CD4-positive, alpha-beta T cell treated with Interferon alpha-2 for 1 hour (primary cell): ENCODE measurements at places on chromosomes 13 and 19.

GRCh38 chr13:48726711-48727110 lies 73.0 kb downstream of the CYSLTR2 start:
- DNase-seq: no peak

DNA sequence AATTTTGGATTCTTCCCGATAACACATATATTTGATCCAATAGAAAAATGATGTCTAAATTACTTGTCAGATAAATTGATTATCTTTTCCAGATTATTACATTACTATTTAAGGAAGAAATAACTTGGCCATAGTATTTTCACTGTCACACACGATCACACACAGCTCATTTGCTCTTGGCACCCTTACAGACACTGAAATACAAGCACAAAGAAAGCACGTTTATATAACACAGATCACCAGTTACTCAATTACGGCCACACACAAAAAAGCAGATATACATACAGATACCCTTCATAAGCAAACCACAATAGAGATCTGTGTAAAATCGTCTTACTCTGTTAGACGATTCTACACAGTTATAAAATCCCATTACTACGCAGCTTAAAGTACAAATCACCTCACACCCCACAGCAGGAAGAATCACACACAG lies 716 bp upstream of the ZNF420 start:
- no peak for DNase-seq

DNA sequence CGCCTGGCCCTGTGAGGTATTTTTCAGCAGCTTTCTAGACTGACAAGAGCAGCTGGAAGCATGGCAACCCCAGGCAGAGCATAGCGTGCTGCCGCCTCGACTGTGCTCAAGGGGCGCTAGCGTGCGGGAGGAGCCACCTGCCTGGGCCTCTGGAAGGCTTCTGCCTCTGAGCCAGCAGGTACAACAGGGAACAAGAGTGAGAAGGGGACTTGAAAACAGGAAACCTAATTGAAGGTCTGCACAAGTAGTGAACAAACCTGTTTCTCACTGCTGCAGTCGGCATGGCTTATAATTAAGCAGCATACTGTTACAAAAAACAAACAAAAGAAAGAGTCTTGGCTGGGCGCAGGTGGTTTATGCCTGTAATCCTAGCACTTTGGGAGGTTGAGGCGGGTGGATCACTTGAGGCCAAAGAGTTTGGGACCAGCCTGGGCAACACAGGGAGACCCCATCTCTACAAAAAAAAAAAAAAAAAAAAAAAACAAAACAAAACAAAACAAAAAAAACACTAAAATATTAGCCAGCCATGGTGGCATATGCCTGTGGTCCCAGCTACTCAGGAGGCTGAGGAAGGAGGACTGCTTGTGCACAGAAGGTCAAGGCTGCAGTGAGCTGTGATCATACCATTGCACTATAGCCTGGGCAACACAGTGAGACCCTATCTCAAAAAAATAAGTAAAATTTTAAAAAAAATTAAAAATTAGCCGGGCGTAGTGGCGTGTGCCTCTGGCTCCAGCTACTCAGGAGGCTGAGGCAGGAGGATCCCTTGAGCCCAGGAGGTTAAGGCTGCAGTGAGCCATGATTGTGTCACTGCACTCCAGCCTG lies 12.6 kb upstream of the GARRE1 start:
- no peak for DNase-seq

DNA sequence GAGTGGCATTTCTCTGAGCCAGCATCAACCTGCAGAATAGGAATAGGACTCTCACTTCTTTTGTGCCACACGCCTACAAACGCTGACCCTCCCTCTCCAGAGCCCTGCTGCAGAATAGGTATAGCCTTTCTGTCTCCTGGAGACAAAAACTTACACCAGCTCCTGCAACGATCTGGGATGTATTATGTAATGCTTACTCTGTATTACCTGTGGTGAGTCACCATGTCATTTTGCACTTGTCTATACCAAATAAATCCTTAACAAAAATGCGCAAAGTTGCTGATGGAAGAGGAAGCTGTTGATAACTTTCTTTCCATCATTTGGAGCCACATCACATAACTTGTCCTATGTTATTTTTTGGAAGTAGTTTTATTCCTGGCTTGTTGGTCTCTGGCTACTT lies 155.8 kb upstream of the FNDC3A start:
- DNase-seq: no peak

DNA sequence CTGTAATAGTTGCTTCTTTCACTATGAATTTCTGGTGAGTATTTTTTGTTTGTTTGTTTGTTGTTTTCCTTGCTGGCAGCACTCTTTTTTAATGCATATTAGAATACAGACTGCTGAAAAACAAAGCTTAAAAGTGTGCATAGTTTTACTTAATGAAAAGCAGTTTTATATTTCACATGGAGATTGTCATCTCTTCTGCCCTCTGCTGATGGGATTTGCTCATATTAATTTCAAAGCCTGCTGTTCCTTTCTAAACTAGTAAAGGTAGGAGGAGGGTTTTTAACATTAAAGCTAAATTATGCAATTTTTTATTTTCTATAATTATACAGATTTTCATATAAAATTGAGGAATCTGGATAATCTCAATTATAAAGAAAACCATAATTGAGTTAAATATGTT lies 692.6 kb upstream of the SLITRK1 start:
- DNase-seq: no peak

- no peak for DNase-seq
These were observed 62.4 kb upstream of the RNF113B start for GRCh38 chr13:98239162-98240076.

DNA sequence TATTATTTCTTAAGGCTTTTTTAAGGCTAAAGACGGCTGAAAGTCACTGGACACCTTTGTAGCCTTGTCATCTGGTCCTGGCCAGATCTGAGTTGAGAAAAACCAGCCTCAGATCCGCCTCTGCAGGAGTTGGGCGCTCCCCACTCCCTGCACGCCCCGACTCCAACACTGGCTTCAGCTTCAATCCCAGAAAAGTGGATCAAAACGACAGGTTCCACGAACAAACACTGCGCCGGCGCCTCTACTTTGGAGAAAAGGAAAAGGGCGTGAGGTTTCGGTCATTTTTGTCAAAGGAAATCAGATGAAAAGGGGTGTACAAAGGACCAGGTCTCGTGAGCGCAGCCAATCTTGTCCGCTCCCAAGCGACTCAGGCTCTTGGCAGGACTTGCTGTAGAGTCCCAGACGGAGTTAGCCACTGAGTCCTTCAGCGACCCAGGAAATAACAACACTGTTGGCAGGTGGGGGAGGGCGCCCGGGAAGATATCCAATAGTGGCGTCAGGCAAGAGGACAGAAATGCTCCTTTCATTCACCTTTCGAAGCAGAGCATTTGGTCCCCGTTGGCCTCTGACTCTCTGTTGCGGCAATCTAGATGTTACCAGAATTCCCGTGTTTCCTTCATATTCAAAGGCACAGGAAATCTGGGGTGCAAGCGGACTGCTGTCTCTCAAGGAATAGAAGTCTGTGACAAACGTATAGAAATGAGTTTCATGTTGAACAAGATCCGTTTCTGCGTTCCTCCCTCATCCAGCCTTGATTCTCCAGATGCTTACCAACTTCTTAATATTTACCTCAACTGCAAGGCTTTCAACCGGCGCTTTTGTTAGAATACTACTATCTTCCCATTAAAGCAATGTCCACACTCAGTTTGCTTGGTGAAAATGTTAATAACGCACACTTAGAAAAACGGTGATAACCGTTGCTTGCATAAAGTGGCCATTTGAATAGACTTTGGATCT lies 1.8 kb upstream of the CCNA1 start:
- no peak for DNase-seq

DNA sequence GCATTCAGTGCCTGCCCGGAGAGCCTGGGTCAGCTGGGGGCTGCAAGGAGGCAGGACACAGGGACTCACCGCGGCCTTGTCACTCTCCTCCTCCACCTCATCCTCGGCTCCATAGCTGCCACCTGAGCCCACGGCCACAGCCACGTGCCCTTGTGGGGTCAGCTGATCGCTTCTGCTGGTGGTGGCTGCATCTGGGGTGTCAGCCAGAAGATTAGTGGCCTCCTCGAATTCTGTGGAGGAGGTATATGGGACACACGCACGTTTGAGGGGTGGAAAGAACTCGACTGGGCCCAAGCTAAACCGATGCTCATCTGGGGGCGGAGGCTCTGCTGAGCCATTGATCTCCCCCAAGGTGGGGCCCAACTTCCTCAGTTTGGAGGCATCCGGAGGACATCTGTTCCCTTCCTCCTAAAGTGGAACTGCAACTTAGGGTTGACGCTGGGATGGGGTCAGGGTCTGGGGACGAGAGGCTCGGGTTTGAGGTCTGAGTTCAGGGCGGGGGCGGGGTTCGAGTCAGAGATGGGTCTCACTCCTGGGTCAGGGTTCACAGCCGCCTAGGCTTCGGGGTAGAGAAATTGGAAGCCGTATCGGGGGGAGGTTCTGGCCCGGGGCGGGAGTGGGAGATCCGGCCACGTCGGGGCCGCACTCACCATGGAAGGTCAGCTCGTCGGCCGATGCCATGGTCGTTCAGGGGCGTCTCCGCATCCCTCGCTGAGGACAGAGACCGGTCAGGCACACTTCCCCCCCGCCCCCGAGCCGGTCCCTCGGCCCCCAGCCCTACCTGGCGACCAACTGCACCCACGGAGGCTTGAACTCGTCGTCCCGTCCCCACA lies 493 bp downstream of the YIPF2 start:
- no peak for DNase-seq

DNA sequence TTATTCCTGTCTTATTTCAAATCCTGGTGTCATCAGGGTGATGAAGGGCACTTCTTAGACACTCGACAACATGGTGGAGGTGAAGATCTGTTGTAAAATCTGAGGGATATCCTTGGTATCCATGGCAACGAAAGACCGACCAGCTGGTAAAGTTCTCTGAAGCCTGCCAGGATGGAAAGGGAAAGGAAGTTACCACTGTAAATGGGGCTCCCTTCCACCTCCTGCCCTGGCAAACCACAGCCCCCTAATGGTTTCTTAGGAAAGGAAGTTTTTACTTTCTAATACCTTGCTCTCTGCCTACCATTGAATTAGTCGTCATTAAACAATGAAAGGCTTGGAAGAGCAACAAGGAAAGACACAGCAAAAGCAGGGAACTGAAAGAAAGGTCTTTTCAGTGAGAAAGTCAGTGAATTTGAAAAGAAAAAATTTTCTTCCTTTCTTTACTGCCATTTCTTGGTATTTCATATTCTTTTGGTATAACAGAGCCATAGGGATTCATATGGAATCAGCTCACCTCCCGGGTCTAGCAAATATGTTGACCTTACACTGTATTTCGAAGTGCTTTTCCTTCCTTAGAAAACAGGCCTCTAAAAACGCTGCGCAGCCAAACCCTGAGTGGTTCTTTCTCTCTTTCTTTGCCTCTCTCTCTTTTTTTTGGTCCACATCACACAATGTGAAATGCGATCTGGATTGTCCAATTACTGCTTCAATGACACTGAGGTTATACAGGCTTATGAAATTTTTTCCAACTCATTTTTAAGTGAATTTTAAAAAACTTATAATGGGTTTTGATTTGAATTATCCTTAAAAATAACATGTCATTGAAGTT lies 111.0 kb downstream of the RGCC start:
- no peak for DNase-seq

DNA sequence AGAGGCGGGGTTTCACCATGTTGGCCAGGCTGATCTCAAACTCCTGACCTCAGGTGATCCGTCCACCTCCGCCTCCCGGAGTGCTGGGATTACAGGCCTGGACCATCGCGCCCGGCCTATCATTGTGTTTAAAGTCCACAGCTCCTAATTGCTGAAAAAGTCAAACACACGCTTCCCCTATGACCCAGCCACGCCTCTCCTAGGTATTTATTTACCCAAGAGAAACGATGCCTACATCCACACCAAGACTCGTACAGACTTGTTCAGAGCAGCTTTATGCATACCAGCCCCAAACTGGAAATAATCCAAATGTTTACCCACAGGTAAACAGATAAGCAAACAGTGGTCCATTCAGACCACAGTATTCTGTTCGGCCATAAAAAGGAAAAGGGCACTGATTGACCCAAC lies 15.1 kb downstream of the ZNRF4 start:
- DNase-seq: no peak

- no peak for DNase-seq
These were observed 255.1 kb upstream of the SOX21 start for GRCh38 chr13:94967183-94968039.

DNA sequence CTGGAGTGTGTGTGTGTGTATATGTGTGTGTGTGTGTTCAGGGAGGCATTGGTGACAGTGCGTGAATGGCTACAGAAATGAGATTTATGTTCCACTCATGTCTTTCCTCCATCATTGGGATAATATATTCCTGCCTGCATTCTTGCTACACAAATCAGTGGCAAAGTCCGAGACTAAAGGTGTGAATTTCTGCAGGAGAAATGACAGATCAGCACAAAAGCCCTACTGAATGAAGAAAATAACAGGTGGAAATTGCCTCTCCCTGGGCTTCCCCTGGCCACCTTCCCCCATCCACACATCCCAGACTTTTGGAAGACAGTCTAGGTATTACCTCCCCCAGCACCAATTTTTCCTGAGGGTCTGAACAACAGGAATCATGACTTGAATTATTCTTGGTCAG lies 10.1 kb downstream of the SIGLEC6 start:
- DNase-seq: no peak

GRCh38 chr19:32830231-32831014 lies 39.1 kb downstream of the SLC7A9 start:
- no peak for DNase-seq

GRCh38 chr13:49443357-49443703 lies 534 bp downstream of the CAB39L start:
- DNase-seq: no peak

GRCh38 chr19:3466635-3467034 lies 13.7 kb downstream of the SMIM24 start:
- DNase-seq: no peak

- peak; percentile 51 for DNase-seq
These were observed 12.8 kb downstream of the MOB3A start for GRCh38 chr19:2083174-2083854.

GRCh38 chr13:26441476-26441875 lies 116.0 kb upstream of the WASF3 start:
- DNase-seq: no peak

GRCh38 chr19:50414864-50415660 lies 3.7 kb upstream of the SPIB start:
- DNase-seq: peak; percentile 82

DNA sequence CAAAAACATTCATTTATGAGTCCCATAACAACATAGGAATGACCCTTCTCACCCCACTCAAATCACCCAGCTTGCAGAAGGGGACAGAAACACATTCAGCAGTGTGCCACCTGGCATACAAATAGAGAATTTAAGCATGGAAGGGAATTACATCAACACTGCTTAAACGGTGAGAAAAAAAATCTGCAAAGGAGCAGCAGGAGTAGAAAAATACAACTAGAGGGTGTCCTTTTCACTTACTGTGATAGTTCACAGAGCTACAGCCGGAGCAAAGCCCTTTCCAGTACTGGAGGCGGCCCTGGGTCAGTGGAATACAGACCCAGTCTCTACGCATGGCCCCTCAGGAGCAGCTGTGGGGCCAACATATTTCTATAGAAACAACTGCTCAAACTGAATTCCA lies 764.3 kb upstream of the ARGLU1 start:
- no peak for DNase-seq
